Activated CD8-positive, alpha-beta memory T cell treated with anti-CD3 and anti-CD28 coated beads for 1 hour (primary cell): ENCODE measurements at places on chromosomes 1 and 21.

DNA sequence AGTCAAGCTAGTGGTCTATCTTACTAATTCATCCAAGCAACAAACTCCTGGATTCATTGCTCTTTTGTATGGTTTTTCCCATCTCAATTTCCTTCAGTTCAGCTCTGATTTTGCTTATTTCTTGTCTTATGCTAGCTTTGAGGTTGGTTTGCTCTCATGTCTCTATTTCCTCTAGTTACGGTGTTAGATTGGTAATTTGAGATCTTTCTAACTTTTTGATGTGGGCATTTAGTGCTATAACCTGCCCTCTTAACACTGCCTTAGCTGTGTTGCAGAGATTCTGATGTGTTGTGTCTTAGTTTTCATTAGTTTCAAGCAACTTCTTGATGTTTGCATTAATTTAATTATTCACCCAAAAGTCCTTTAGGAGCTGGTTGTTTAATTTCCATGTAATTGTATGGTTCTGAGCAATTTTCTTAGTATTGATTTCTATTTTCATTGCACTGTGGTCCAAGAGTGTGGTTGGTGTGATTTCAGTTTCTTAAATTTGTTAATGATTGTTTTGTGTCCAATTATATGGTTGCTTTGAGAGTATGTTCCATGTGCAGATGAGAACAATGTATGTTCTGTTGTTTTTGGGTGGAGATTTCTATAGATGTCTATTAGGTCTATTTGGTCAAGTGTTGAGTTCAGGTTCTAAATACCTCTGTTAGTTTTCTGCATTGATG lies 154.6 kb downstream of the PLPPR5 start:
- no peak for DNase-seq

DNA sequence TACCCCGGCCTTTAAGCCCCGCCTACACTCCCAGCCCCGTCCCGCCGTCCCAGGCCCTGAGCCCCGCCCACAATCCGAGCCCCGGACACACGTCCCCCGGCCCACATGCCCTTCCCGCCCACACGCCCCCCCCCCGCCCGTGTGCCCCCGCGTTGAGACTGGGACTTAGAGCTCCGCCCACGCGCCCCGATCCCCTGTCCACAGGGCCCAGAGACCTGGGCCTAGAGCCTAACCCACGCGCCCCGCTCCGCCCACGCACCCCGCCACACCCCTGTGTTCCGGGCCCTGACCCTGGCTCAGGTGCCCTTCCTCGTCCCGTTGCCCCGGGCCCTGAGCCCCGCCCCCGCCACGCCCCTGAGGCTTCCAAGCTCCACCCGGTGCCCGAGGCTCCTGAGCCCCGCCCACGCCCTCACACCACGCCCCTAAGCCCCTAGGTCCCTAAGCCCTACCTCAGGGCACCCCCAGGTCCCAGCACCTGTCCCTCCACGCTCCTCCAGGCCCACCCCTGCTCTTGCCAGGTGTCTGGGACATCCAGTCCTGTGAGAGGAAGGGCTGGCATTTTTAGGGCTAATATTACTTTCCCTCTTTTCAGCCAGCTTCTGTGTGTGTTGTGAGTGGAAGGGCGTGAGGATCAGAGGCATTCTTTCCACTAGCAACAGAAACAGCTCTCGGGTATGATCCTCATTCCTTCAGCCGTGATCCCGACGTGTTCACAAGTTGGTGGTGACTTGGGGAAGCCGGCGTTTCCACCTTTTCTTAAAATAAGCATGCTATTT lies 552 bp upstream of the GPR157 start:
- peak; percentile 78 for DNase-seq

DNA sequence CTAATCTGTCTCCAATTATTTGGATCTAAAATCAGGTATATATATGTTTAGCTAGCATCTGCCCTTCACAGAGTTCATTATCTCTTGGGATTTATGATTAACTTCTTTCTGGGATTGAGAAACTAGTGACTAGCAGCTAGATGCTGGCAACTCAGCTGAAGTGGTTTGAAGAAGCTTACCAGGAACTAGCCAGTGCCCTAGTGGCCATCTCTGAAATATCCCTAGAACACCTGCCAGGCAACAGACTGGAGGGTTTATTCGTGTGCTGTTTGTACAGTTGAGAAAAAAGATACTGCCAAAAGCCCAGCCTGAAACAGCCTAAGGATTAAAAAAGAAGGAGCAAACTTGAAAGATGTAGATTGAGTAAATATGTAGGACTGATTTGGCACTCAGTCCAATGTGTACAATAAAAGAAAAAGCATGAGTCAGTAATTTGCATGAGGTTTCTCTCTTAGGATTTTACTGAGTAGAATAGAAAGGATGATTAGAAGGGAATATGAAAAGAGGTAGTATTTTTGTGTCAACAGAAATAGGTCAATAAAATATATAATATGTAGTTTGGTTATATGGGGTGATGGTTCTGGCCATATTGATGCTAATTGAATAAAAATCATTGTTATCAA lies 1144.6 kb upstream of the ADGRL2 start:
- DNase-seq, result no peak

GRCh38 chr1:73516451-73516850 lies 681.5 kb downstream of the LRRIQ3 start:
- no peak for DNase-seq

DNA sequence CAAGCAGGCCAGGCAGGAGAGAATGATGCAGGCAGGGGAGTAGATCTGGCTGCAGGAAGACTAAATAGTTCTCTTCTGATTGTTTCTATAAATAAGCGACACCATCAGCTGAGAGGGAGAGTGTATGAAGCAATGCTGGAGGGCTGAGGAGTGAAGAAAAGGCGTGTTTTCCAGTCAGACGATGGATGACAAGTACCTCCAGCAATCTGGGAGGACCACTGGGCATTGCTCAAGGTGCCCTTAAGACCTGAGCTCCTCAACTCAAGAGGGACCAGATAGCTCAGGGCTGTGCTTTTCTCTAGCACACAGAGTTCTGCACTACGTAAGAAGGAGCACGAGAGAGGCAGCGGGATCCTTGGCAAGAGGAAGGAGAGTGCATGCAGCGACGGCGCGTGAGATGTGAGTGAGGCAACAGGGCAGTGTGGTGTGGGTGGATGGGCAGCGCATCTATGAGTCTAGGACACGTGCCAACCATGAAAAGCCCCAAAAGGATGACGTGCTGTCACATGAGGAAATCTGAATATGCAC lies 36.0 kb downstream of the PABPC4 start:
- no peak for DNase-seq

DNA sequence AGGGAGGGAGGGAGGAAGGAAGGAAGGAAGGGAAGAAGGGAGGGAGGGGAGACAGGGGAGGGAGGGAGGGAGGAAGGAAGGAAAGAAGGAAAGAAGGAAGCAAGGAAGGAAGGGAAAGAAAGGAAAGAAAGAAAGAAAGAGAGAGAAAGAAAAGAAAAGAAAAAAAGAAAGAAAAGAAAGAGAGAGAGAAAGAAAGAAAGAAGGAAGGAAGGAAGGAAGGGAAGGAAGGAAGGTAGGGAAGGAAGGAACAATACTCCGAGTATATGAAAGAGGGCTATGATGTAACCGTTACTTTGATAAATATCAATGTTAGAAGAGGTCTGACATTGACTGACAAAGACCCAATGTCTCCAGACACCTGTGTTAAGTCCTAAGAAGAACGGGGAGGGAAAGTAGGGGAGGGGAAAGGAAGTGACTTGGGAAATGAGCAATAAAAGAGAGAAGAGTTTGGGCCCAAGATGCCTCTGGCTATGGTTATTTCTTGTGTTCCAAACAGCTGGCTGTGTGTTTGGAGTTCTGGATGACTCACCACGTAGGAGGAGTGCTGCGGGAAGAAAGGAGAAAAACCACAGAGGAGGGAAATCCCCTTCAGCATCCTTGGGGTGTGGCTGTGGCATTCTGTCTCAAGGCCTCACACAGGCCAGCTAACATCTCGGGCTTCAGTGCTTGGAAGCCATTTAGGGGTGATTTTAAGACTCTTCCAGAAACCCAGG lies 37.0 kb upstream of the RXRG start:
- no peak for DNase-seq
